ENCODE measurements at places on chromosomes 3 and 15.

DNA sequence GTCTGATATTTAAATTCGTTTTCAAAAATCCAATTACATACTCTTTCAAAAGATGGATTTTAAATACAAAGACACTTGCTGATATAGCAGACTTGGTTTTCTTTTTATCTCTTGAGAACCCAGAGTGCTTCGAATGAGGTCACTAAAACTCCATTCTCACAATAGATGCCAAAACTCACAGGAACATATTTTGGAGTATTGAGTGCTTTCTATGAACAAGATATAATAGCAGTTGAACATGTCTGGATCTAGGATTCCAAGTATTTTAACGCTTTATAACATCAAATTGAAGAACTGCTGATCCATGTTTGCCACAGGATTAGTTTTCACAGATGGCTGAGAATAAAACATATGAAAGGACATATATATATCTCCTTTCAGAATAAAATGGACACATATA is 113.2 kb downstream of the SAMMSON start:
- DNase-seq: no peak

- DNase-seq: no peak
These were observed 22.5 kb downstream of the POPDC2 start for GRCh38 chr3:119637679-119638477.

DNA sequence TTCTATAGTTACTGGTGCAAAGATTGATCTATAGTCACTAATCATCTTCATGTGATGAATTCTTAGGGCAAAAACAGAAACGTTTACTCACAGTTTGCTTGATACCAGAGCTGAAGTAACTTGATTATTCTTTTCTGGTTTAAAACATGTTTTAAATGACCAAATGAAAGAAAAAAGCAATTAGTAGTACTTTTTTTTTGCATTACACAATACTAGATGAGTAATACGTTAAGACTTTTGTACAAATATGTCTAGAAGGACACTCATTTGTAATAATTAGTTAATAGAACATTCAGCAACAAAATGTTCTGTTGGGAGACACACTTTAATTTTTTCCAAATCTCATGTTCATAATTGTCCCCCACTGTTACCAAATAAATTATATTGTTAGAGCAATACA is 523.2 kb downstream of the SOX2 start:
- DNase-seq: no peak

DNA sequence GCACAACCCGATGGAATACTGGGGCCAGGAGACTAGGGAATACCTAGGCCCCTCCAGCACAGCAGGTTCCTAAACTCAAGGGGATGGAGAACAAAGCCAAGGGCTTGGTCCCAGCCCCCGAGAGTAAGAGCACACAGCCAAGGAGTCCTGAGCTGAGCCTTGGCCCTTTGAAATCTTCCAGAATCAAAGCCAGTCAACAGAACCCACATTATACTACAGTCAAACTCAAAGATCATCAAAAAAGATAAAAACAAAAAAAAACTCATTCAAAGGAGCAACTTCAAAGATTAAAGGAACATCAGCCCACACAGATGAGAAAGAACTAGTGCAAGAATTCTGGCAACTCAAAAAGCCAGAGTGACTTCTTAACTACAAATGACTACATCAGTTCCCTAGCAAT is 217.0 kb downstream of the ISL2 start:
- DNase-seq: no peak

DNA sequence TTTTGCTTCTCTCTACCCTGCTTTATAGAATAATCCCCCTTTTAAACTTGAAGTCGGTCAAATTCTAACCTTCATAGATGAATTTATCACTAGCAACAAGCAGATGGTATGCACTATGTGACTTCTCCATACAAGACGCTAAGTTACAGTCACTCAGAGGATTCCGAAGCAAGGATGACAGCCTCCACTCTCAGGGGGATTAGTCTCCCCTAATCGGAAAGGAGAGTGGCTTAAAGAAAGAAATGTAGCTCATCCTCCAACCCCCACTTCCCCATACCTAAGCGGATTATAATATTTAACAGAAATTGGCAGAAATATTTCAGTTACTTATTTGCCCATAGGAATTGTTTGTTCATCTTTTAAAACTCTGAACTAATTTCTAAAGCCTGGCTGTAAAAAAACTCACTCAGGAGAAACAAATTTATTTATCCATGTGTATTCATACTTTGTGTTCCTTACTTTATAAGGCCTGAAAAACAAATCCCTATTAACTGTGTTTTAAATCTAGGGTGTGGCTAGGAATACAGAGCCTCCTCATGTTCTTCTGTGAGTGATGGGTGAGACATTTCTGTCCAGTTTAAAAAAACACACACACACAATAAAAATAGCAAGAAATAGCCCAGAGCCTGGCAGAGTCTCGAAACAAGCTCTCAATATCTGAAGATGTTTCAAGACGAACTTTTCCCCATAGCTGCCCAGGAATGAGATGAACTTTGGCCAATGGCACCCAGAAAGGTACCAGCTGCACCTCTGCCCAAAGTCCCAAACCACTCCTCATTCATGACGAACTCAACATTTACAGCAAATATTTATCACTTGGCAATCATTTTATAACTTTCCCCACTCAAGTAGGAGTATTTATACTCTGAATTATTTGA is 18.7 kb downstream of the SIAH2 start:
- no peak for DNase-seq

DNA sequence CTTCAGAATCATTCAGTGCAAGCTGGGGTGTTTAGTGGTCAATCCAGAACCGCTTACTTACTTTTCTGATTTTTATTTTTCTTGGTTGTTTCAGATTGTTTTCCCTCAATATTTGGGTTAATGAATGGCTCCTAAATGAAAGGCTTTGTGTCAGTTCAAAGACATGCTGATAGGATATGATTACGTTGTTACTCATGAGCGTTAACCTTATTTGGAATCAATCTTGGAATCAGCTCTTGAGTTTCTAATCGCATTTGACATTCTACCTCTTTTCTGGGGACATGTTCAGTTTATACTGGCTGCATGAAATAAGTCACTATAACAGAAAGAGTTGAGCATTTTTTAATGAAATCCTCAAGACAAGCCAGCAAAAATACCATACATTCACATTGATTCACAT is 50.2 kb downstream of the ATP11B start:
- DNase-seq: no peak

- no peak for DNase-seq
These were observed 211.0 kb downstream of the RORA start for GRCh38 chr15:61018083-61018482.

- DNase-seq: no peak
These were observed 315.3 kb upstream of the UBE2E2 start for GRCh38 chr3:22887664-22888291.

- no peak for DNase-seq
These were observed 301.8 kb upstream of the SEMA6D start for GRCh38 chr15:47415539-47415971.

DNA sequence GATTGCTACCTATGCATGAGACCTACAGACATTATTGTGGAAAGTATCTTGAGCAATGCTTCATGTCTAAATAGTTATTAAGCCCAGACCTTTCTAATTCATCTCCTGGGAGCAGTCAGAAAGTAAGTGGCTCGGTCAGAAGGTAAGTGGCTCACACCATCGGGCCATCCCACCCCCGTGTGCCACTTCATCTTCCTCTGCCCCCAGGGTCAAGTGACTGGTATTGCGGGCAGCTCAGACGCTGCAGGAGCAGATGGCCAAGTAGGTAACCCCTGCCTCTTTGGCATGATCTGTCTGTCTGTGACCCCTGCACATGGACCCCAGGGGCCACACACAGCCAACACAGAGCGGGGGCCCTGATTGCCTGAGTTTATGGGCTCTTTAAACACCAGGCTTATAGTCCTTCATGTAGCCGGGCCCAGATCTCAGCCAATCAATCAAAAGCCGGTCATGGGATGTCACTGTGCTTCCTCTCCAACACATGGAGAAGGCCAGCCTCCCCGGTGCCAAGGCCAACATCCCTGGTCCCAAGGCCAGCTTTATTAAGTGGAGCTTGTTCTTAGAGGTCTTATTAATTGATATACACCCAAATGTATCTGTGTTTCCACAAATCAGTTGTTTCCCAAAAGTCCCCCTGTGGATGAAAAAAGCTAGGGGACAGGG is 42.9 kb downstream of the LARP6 start:
- no peak for DNase-seq

DNA sequence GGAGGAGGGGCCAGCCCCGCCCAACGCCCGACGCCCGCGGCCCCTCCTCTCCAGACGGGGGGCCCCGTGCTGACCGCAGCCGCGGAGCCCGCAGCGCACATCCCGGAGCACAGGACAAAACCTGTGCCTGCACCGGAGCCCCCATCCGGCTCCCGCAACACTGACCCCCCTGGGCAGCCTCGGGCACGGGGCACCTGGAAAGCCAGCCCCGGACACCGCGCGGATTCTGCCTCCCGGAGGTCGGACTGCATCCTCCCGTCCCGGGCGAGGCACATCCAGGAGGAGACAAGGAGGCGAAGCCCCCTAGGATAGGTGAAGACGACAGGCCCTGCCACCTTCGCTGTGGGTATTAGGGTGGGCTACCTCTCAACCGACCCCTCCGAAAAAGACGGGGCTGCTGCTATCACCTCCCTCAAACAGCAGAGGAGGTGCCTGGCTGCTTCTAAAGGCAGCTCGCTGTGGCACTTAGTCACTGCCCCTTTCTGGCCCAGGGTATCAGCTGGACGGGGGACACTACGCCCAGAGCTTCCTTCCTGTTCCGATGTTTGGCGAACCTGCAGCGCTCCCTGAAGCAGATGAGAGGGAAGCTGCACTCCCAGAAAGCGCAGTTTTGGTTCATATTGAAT is 10.6 kb downstream of the XXYLT1 start:
- DNase-seq: no peak

DNA sequence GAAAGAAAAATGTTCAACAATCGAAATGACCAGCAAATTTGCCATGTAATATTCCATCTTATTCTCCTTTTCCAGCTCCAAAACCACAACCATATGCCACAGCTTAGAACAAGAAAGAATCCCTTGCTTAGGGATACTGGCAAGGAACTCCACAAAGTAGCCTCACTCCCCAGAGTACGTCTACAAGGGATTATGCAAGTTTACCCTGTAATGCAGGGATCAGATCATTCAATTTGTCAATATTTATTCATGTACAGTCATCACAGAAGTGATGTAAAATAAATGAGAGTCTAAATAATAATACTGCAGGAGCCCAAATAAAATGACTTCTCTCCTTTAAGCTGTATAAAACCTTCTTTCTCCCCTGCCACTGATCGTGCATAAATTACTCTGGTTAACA is 23.5 kb upstream of the MYO1E start:
- DNase-seq: no peak

GRCh38 chr3:62870321-62870720 is 4.9 kb downstream of the CADPS start:
- no peak for DNase-seq

DNA sequence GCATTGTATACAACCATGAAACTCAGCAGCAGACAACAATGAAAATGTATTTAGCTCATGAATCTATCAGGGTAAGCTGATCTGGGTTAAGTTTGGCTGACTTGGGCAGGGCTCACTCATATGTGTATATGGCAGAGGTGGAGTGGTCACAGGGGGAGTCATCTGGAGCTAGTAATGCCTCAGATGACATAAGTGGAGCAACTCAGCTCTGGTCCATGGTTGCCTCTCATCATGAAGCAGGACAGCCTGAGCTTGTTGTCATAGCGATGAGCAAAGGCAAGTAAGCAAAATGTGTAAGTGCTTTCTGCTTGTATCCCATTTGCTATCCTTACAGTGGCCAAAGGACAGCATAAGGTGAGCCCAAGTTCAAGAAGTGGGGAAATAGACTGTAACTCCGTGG is 64.5 kb downstream of the ALCAM start:
- no peak for DNase-seq

DNA sequence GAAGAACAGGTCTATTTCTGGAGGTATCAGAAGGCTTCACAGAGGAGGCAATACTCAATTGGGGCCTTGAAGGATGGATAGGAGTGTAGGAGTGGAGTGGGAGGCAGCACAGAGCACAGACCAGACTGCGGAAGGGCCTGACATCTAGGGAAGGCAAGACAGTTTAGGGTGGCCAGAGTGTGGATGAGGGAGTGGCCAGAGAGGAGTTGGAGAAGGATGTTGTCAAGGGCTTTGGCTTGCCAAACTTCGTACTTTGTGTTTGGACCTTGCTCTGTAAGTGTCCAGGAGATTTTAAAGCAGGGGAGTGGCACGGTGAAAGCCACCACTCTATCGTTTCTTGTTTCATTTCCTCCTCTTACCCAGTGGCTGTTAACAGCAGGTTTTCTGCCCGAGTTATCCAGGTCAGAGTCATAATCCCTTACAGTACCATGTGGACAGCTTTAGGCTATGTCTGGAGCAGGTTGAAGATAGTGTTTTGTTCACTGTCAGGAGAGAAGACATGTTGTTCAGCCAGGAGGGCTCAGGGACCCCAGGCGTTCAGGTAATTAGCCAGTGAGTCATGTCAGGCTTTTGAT is 12.3 kb downstream of the SMAD3 start:
- no peak for DNase-seq

DNA sequence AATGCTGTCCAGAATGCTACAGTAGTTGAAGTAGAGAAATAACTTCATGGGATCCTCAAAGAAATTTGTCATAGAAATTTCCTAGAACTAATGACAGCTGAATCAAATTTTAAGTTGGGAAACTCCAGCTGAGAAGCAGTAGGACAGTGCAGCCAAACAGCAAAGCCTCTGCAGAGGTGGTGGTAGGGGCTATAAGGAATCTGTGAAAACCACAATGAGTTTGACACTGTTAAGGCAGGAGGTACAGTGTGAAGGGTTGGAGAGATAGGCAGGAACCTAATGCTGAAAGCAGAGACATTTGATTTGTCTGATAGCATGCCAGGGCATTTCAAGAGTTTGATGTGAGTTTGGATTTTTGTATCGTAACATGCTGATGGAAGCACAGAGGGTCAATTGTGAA is 22.0 kb downstream of the ASTE1 start:
- no peak for DNase-seq

DNA sequence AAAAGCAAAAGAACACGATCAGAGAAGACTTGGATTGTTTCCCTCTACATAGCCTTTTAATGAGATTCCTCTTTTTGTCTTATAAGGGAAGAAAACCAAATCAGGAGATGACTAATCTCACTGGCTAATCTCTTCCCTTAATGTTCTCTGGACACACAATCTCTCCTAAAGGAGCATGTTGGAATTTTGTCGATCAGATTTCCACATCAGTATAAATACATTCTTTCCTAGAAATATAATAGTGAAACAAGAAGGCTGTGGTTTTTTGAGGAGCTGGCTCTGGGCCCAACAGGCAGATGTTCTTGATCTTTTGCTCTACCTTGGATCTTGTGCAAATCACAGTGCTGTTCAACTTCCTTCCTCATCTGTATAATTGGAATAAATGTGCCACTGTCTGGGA is 94.0 kb downstream of the GTPBP8 start:
- no peak for DNase-seq

- no peak for DNase-seq
These were observed 18.7 kb upstream of the ZXDC start for GRCh38 chr3:126494204-126494969.

- no peak for DNase-seq
These were observed 233.1 kb downstream of the EBLN2 start for GRCh38 chr3:73294537-73294936.

- no peak for DNase-seq
These were observed 716.2 kb downstream of the DIPK2A start for GRCh38 chr3:144687862-144688261.

GRCh38 chr3:58711871-58712270 is 45.3 kb upstream of the FAM3D start:
- DNase-seq: no peak

- no peak for DNase-seq
These were observed 132.2 kb downstream of the GREM1 start for GRCh38 chr15:32849769-32850668.

GRCh38 chr3:52117537-52117936 is 36.7 kb downstream of the POC1A start:
- no peak for DNase-seq

Data from stimulated activated CD4-positive, alpha-beta T cell treated with anti-CD3 and anti-CD28 coated beads, TNF-alpha, amount 100 ng/mL, for 1 hour (primary cell).